ENCODE measurements at places on chromosomes 4 and X.

DNA sequence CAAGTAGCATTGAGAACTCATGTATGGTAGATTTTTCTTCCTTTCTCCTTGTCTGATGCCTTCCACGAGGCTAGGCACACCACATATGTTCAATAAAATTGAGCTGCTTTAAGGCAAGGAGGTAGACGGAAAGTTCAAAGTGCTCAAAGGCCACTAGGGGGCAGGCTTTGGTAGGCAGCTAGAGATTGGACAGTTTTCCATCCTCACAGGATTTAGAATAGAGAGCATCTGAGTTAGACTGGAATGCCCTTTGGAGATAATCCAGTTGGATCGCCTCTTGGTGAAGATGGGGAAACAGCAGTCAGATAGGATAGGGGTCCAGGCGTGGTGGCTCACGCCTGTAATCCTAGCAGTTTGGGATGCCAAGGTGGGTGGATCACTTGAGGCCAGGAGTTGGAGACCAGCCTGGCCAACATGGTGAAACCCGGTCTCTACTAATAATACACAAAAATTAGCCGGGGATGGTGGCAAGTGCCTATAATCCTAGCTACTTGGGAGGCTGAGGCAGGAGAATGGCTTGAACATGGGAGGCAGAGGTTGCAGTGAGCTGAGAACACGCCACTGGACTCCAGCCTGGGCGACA is 30.4 kb downstream of the ELF4 start:
- peak; percentile 23 for DNase-seq

DNA sequence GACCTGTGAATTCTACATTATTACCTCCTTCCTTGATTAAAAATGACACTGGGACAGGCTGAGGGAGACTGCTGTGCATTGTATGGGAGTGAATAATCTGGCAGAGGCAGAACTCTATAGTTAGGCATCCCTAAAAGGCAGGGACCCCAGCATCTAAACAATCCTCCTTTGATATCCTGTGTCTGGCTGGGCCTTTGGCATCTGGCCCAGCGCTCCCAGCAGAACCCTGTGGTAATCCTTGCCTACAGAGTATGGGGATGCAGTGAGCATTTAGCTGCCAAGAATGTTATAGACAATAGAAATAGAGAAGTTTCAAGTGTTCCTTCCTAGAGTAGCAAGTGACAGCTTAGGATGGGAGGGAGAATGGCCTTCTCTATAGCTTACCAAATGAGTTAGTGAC is 38.5 kb downstream of the ZCCHC12 start:
- DNase-seq: no peak

DNA sequence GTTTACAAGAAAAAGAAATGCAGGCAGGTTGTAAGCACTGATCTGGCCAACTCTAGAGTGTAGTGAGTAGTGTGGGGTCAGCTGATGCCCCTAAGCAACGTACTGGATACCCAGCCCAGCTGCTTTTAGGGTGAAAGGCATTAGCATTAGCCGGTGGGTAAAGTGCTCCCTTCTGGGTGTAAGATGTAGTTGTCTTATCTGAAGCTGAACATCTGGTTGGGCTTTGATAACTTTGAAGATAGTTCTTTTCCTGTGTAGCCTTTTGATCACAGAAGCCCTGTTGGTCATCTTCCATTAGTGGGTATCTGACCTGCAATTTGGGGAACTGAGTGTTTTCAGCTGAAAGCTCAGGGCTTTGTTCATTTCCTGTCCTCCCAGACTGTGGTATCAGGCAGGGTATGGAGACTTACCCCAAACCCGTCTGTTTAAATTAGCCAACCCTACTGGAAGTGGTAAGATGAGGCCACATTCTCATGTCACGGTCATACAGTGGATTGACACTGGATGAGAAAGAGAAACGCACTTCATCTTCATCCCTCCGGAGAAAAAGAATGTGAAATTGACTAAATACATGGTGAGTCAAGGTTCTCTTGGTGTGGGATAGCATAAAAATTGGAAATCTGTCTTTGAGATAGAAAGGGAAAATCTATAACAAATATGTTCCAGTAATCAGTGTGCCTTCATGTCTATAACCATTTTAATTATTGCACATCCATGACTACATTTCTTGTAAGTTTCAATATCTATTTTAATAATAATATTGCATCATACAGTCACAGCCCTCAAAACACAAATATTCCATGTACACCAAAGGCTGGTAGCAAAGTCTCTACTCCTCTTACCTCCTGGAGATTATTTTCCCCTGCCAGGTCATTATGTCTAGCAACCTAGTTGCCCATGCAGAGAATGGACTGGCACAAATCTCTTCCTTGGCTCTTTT is 8.7 kb downstream of the RHOH start:
- peak; percentile 28 for DNase-seq

GRCh38 chr4:6107886-6108285 is 89.7 kb upstream of the C4orf50 start:
- DNase-seq: no peak
